ENCODE measurements at places on chromosomes 16 and 17.

GRCh38 chr17:38440614-38441397 lies 12.5 kb downstream of the ARHGAP23 start:
- DNase-seq, result no peak

GRCh38 chr17:46898364-46898763 lies 24.6 kb upstream of the GOSR2 start:
- DNase-seq, result no peak

DNA sequence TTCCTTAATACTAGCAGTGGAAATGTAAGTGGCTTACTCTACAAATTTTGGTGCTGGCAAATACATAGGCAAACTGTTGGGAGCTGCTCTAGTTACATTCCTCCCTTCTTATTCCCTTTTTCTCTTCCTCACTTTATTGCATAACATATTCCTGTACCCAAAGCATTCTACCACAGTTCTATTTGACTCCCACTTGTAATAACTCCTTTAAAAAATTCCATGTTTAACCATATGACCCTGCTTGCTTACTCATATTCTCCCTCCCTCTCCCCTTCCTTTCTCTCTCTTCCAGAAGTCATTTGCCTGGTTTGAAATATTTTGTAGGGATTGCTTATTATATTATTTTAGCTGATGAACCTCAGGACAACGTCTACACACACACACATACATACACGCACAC lies 22.7 kb downstream of the NQO1 start:
- no peak for DNase-seq

- DNase-seq, result no peak
Measured at GRCh38 chr17:61731330-61731729, 132.0 kb downstream of the BRIP1 start.

GRCh38 chr16:84518804-84519341 lies 14.4 kb upstream of the MEAK7 start:
- DNase-seq, result no peak

DNA sequence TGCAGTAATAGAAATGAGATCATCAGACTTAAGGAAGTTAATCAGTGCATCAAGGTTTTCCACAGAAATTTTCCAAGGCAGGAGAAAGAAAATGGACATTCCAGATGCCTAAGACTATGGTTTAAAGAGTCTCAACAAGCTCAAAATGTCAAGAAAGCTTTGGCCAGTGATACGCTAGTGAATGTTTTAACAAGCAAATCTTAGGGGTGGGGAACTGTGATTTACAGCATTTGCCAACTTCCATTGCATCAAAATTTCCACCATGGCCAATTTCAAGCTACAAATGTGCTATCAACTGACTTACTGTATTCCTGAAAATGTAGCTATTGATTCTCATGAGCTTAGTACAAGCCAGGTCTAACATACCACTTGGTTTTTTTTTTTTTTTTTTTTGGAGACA lies 82.4 kb upstream of the CLEC3A start:
- no peak for DNase-seq

DNA sequence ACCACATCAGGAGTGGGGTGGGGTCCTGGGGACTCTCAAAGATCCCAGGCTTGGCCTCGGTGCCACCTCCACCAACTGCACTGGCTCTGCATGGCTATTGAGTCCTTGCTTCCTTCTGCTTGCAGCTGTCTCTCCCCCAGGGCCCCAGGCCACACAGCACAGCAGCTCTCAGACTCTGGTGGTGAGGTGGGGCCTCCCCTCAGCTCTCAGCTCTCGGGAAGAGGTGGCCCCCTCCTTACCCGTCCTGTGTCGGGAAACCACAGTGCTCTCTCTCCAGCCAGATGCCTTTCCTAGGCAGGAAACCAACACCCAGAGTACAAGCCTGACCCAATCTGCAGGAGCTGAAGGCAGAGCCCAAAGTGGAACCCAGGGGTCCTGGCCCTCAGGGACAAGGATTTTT lies 18.5 kb downstream of the SRCIN1 start:
- DNase-seq, result no peak

DNA sequence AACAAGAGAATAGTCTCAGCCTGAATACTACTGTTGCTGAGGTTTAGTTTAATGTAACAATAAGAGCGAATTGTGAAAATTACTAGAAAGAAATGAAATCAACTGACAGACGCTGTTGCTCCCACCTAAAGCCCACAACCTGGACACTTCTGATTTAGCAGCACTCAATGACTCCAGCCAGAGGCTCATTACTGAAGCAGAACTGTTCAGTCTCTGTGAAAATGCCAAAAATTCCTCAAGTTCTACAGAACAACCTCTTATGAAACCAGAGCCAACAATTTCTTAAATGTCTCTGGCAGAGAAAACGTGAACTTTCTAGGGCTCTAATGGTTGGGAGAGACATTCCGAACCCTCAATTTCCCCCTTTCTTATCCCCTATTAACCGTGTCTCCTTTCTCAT lies 9.9 kb downstream of the PSME3IP1 start:
- no peak for DNase-seq

DNA sequence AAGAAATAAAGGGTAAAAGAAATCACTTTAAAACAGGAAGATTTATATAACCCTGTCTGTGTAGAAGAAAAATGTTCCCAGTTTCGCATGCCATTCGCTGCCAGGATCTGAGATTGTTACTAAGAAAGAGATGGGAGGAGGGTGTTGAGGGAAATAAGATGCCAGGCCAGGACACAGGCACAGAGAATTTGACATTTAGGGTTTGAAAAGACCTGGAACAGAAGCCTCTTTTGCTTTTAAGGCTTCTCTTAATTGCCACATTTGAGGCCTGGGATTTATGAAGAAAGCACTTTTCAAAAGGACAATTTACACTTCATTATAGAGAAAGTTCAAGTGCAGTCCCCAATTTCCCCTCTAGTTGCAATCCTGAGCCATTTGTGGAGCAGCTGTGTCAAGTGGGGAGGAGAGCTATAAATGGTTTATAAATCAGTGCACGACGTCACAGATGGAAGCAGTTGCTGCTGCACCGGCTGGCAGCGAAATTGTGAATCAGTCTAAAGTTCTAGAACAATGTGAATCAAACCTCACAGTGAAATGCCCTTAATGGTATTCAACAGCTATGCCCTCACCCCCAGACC lies 26.5 kb upstream of the C16orf87 start:
- DNase-seq, result no peak

GRCh38 chr17:31674717-31675349 lies 184.2 kb downstream of the COPRS start:
- no peak for DNase-seq

- DNase-seq, result peak; percentile 55
Measured at GRCh38 chr17:80082403-80083135, 18.8 kb upstream of the GAA start.

DNA sequence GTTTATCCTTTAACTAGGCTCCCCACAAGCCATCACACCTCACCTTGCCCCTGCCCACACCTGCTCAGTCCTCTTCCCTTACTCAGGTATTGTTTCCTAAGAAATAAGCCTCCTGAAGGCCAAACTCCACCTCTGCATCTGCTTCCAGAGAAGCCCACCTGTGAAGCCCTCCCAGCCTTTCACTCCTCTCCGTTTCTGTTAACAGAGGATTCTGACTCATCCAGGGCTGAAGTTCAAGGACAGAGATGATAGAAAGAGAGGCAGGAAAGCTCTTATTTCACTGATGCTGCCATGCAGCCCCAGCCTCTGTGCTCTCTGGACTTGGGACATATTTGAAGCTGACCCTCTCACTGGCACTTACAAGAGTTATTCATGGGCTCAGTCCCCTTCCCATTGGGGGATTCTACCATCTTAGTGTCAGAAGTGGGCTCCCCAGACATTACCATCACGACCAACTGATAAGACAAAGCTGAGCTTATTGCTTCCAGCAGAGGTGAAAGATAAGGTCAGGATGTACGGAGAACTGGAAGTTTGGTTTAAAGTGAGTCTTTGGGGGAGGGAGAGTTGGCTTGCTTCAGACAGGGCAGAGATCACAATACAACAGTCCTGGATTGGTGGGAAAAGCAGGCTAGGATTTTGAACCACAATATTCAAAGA lies 35.3 kb upstream of the XYLT2 start:
- DNase-seq, result no peak
